ENCODE measurements at places on chromosomes 7 and 10.

DNA sequence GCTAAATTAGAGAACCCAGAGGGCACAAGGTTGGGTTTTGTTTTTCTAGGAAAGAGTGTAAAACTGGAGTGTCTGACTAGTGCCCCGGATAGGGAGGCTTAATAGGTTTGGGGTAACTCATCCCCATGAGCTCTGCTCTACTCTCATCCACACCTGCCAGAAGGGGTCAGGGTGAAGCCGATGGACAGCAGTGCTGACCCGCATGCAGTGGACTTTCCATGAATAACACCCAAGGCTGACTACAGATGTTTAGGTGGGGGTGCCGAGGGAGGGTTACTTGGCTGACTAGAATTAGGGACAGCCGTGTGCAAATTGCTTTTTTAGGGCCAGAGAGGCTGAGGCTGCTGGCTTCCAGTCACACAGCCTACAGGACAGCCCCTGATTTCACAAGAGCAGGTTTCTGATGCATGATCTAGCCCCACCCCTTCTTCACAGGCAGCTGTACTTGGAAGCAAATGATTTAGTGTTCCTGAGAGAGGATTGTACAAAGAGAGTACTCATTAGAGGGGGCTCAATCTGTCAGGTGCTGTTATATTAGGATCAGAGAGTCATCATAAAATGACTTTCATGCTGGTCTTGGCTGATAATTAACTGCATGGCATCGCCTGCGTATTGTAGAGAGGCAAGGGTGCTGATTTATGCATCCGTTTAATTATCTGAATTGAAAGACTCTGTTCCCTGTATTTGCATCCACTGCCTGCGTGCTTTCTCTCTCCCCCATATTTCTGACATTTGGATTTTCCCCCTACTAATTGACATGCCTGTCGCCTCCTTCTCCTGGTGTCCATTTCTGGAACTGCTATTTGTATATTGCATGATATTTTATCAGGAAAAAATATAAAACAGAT lies 9.5 kb downstream of the INHBA start:
- DNase-seq: no peak

- no peak for DNase-seq
These were observed 1.3 kb downstream of the SPRN start for GRCh38 chr10:133422807-133423771.

- DNase-seq: peak; percentile 26
These were observed 260.7 kb downstream of the BMPER start for GRCh38 chr7:34165927-34166550.

GRCh38 chr10:43222210-43222720 lies 44.6 kb downstream of the RASGEF1A start:
- no peak for DNase-seq

- DNase-seq: no peak
These were observed 68.9 kb downstream of the SLC29A4 start for GRCh38 chr7:5351507-5352265.

GRCh38 chr10:124725791-124726190 lies 18.4 kb downstream of the FAM53B start:
- no peak for DNase-seq

- no peak for DNase-seq
These were observed 148.2 kb downstream of the PRKAG2 start for GRCh38 chr7:151728746-151729145.
